ENCODE measurements at places on chromosomes 1 and 21. TPM values are rescaled to one million over a fixed set of nuclear protein-coding genes. Genes with fewer than 3 reads are reported as not detected.

Gene CACNA1S
- 0.28 TPM for polyA plus RNA-seq

Gene RXRG
- 12.0 TPM for polyA plus RNA-seq

Gene BRINP2
- polyA plus RNA-seq: 1.3 TPM

Gene UBL4B
- polyA plus RNA-seq: not detected

Gene TARS2
- polyA plus RNA-seq: 26.7 TPM

Gene OR2T11
- not detected for polyA plus RNA-seq

Gene JTB
- polyA plus RNA-seq: 84.3 TPM

Gene CYP4X1
- polyA plus RNA-seq: 5.1 TPM

Gene DNASE2B
- 0.11 TPM for polyA plus RNA-seq

Gene FCRL5
- polyA plus RNA-seq: 0.07 TPM

Gene EVI5
- polyA plus RNA-seq: 15.2 TPM

Gene CHIA
- polyA plus RNA-seq: 9.0 TPM

Gene GOLT1A
- polyA plus RNA-seq: 9.1 TPM

Gene REN
- polyA plus RNA-seq: not detected

Gene S1PR1
- 185 TPM for polyA plus RNA-seq

Gene AP4B1
- polyA plus RNA-seq: 48.4 TPM

- DNase-seq: no peak
Observed at GRCh38 chr1:20511518-20512428, 3.8 kb upstream of the MUL1 start.

GRCh38 chr1:73100216-73100615 lies 817.9 kb upstream of the NEGR1 start:
- no peak for DNase-seq

DNA sequence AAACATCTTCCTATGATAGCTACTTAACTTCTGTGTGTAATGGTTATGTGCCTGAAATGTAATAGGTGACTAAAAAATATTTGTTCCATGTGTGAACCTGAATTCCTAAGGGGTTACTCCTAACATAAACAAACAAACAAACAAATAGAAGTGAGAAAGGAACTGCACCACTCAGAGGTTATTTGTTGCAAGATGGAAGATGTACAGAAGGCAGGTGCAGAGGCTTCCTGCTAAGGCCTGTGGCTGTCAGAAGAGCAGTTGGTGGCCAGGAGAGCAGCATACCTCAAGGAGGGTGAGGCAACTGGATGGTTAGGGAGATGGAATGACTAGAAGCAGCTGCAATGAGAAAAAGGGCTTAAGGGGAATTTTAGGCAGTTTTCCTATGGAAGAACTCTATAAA lies 940.6 kb downstream of the TTLL7 start:
- no peak for DNase-seq

DNA sequence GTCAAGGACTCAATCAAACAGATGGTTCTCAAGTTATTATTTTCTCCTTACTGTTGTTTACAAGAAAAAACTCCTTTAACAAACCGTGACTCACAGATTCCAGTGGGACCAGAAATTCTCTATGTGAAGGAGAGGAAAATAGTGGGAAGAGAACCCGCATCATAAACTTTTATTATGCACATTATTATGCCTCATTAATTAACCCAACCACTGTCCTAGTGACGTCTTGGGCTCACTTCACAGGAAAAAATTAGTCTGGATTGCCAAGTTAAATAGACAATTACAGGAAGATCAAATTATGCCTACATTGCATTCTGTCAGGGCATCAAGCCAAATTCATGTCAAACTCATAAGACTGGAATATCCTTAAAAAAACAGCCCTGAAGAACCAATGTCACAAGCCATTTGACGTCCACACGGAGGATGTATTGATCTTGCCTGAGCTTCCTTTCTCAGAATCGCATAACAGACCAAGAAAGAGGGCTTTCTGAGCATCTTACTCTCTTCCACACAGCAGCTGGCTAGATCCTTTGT lies 347.8 kb downstream of the DUSP10 start:
- no peak for DNase-seq

DNA sequence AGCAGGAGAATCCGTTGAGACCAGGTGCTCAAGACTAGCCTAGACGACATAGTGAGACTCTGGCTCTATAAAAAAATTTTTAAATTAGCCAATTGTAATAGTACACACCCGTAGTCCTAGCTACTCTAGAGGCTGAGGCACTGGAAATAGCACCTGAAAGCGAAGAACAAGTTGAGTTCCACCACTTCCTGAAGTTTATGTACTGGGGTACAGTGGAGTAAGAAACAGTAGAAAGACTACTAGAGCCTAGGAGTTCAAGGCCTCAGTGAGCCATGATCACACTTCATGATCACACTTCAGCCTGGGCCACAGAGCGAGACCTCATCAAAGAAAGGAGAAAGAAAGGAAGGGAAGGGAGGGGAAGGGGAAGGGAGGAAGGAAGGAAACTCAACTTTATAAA lies 19.8 kb downstream of the RSBN1 start:
- no peak for DNase-seq

- DNase-seq: no peak
Observed at GRCh38 chr1:93753791-93754763, 72.4 kb upstream of the BCAR3 start.

DNA sequence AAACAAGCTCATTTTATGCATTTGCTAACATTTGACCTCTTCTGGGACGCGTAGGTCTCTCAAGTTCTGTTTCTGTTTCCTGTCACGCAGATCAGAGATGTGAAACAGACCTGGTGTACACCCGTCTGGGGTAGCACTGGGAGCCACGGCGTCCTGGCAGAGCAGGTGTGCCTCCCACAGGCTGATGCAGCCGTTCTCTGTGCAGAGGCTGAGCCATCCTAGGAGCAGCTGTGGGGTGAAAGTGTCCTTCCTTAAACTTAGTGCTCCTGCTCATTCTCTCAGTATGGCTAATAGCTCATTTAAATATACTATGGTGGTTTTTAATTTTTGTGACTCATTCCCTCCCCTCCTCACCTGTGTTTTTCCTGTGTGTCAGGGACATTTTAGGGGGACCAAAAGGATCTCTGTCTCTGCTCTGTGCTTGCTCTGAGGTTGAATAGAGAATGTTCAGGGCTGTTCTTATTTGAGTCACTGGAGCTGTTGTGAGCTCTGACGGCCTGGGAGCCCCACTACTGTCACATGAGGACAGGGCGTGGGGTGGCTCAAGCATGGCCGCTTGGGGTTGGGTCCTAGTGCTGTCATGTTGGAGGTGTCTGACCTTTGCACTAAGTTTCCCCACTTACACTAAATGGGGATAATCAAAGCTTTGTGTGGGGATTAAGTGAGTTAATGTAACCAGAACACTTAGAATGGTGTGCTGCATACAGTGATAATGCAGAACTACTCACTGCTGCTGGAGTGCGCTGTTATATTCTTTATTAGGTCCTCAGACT lies 43.0 kb downstream of the GALNT2 start:
- no peak for DNase-seq

- no peak for DNase-seq
Observed at GRCh38 chr21:32834211-32834915, 62.8 kb upstream of the PAXBP1 start.

GRCh38 chr1:3139451-3139852 lies 70.4 kb downstream of the PRDM16 start:
- no peak for DNase-seq

DNA sequence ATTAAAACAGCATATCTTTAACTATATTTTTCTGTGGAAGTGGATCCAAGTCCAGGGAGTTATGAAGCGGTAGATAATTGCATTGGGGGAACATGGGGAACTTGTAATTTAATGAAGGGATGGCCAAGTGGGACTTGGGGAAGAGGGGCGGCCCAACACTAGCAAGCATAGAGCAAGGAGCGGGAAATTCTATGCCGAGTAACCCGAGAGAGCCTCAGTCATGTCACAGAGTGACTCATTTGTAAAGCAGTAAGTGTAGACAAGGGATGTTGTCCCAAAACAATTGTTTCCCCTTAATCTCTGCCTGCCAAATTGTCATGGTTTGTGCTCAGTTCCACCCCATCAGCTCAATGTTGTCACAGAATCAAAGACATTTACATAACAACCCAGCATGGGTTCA lies 620.1 kb downstream of the AJAP1 start:
- no peak for DNase-seq

- DNase-seq: no peak
Observed at GRCh38 chr1:24903011-24903461, 27.0 kb downstream of the RUNX3 start.

DNA sequence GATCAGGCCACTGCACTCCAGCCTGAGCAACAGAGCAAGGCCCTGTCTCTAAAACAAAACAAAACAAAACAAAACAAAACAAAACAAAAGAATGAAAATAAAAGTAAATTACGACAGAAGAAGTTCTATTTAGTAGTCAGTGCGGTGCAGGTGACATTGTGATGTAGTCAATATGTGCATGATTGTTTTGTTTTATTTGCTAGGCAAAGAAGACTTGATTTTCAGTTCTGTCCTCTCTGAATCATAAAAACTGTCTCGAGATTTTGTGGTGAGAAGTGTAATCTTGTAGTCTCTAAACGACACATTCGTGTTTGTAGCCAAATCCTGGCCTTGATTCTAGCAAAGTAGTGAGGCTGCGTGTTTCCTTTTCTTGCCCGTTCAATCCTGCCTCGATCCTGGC lies 23.5 kb downstream of the PEX14 start:
- no peak for DNase-seq

GRCh38 chr1:78410643-78411042 lies 80.1 kb upstream of the PTGFR start:
- no peak for DNase-seq

DNA sequence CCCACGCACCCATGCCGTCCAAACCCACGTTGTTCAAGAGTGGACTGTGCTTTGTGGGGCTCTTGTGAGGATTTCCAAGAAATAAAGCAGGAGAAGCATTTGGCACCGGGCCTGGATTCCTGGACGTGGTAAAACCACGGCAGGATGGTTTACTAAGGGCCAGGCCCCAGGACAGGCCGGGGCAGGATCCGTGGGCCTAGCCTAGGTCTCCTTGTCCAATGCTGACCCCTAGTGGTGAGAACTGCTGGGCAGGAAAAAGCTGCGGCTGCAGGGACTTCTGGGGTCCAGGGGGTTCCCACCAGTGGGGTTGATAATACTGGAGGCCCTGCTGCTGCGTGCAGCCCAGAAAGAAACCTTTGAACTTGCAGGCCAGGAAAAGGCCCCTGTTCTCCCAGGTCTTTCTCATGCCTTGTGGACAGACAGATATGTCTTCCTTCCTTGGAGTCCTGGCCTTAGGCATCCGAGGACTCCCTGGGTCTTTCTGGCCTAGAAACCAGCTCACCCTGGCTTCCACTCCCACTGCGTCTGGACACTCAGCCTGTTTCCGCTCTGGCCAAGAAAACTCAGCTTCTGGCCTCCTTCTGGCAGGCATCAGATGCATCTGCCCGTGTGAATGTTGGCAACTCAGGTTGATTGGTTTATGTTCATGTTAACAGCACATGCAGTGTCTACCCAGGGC lies 106.9 kb upstream of the TMEM51 start:
- peak; percentile 55 for DNase-seq

GRCh38 chr1:111204201-111204982 lies 3.9 kb upstream of the DENND2D start:
- DNase-seq: peak; percentile 49

DNA sequence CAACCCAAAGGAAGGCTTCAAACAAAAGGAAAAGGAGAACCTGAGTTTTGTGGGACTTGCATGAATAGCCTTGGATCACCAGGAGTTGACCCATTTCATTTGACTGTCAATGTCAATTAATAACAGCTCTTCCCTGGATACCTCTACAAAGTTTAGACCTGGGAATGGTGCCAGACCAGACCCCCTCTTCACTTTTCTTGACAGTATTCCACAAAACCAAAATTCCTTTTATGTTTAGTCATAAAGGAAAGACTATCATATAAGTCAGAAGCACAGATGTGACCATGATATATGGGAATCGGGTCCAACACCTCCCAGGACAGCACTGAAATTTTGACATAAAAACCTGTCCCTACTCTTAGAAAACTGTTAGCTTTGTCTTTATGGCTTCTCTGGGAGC lies 191.8 kb downstream of the LYPLAL1 start:
- DNase-seq: no peak

DNA sequence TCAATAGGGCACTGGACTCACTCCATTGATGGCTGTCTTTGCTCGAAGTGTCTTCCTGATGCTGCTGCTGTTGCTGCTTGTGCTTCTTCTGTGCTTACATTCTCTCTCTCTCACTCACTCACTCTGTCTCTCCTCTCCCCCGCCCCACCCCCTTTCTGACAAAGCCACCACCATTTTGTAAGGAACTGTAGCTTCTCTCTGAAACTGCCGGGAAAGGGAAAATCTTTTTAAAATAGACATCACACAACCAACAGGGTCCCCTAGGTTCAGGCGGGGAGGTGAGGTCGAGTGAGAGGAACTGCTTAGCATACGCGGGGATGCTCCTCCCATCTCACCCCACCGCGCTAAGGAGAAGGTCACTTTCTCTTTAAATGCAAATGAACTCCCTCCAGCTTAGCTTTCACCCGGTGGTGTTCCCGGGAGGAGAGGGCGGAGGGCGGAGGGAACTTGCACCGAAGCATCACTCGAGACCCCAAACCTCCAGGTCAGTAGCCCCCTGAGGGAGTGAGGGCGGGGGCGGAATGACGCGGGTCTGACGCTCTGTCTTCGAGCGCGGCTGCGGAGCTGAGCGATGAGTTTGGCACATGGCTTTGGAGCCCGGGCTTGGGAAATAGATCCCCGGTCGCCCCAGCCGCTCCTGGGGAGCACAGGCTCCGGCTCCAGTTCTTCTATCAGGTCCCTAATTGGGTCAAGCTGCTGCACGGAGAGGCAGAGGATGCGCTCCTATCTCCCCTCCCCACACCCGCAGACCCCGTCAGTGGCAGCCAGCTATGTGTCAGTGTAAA lies at the start of gene CCDC28B:
TSS of gene CCDC28B (plus strand) at position 370 of the 785 bp plus-strand sequence. CDS start 1,341 bp downstream, outside the sequence.
- DNase-seq: peak; percentile 64

DNA sequence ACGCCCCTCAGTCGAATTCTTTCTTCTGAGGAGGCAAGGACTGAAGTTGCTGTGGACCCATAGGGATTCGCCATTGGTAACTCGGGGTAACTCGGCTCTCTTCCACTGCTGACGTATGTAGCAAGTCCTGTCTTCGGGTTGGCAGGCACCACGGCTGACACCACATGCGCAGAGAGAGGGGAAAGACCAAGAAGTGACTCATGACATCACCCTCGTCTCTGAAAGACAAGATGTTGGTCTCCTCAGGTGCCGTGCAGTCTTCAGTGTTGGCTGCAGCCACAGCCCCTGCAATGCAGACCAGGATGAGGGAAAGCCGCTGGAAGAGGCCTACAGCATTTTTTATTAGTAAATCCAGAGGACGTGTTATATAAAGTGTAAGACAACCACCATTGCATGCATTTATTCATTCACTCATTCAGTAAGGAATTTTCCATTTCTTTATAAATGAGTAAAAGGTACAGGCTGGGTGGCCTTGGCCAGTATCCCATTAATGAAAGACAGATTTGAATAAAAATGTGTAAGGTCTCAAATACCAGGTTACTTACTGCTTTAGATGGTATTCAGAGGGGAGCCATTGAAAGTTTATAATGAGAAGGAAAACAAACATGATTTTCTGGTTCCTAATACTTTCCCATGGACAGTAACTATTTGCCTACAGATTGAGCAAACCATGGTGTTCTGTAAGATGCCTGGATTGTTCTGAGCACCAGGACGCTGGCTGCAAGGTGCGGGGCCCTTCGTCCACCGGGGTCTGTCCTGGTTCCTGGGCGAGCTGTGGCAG lies 50.7 kb upstream of the IRF2BP2 start:
- DNase-seq: no peak

All from right lung (tissue), 10 donors.